ENCODE measurements at places on chromosomes 1 and 21. TPM values are rescaled to one million over a fixed set of nuclear protein-coding genes. Genes with fewer than 3 reads are reported as not detected.

Gene KIF17
- 1.5 TPM for total RNA-seq

Gene LCE3D
- not detected for total RNA-seq

Gene GBP3
- total RNA-seq: 6.6 TPM

Gene OR2L13
- total RNA-seq: not detected

Gene FAM163A
- 0.16 TPM for total RNA-seq

DNA sequence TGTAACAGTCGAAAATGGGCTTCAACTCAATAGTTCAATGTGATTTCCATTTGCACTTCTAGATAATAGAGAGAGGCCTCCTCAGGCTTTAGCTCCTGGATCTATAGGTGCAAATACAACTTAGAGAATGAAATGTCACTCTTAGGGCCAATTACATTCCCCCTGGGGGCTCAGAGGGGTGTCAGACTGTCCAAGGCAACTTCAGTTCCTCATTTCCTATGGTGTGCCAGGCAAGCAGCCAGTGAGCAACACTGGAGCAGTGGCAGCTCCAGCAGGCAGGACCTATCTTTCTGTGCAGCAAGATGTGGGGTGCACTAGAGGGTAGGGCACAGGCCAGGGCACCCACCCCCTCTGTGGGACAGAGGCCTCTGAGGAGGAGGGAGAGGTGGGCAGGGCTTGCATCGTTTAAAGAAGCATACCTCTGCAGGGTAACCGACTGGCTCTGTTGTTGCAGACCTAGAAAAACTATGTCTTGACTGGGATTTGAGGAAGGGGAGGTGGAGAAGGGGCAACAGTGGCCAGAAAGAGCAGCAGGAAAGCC lies 97.3 kb downstream of the SUSD4 start:
- no peak for DNase-seq

DNA sequence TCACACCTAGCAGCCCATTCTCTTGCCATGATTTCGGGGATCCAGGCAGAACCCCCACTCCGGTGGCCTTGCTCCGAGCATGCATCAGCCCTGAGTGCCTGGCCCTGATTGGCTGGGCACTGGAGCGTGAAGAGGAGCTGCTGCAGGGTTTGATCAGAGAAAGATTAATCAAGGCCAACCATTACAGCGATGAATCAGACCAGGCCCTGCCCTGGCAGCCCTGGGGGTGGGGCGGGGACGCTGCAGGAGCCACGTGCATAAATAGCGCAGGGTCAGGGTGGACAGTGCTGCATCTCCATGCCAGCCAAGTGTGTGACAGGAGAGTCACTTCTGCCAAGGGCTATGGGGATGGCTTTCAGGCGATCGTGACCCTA lies 3.4 kb upstream of the FAM131C start:
- DNase-seq: no peak

GRCh38 chr1:156551066-156551643 lies 21.2 kb downstream of the IQGAP3 start:
- no peak for DNase-seq

DNA sequence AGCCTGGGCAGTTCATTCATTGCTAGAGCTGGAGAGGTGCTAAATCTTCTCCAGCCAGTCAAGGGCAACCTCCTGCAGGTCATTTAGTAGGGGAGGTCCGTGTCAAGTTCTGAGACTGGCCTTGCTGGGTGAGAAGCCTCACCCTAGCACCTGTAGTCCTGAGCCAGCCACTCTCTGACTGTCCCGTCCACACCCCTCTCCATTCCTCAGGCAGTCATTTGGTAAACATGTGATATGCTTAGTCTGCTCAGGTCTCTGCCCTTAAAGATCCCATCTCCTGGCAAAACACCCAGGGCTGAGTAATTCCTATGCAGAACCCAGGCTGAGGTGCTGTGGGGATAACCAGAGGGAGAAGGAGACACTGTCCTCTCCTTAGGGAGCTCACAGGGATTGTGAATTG lies 13.7 kb upstream of the IGFN1 start:
- peak; percentile 35 for DNase-seq

DNA sequence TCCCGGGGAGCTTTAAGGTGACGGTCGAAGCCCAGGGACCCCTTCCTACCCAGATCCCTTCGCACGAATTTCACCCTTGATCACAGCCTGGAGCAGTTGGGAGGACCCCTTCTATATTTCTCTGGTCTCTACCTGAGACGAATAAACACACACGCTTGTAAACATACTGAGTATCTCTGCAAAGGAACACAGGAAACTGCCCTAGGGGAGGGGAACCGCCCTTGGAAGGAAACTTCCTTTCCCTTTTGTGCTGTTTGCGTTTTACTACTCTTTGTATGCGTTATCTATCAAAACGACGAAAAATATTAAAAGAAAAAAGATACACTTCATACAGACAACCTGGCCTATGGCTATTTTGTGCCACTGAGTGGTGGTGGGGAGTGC lies 750 bp downstream of the NECAP2 start:
- DNase-seq: no peak

DNA sequence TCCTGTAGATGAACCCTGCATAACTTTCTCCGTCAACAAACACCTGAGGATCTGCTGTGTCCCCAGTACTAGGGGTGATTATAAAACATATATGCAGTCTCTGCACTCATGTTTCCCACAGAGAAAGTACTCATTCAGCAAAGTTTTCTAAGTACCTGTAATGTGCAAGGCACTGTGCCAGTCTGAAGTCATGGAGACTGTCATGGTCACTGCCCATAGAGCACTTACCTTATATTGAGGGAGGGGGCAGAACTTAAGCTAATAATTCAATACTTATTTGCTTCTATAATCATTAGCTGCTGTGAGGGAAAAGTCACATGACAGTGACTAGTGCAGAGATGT lies 41.2 kb downstream of the MAP3K21 start:
- DNase-seq: no peak

GRCh38 chr1:146051452-146051851 lies 29.9 kb upstream of the HJV start:
- no peak for DNase-seq

- no peak for DNase-seq
Observed at GRCh38 chr1:197984289-197984688, 67.1 kb downstream of the LHX9 start.

DNA sequence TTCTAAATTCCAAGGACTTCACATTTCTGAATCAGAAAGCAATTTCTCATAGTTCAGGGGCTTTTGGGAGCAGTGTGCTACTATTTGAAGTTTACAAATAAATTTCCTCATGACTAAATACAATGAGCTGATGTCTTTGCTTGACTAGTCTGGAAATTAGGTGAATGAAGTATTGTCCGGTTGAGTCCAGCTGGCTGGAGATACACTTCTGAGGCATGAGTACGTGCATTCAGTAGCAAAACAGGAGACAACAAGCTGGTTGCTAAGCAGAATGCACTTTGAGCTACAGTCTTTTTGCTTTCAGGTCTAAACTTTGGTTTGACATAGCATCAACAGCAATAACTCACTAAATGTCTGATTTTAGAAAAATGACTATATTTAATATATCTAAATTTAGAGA lies 27.1 kb downstream of the ZNHIT6 start:
- DNase-seq: no peak

DNA sequence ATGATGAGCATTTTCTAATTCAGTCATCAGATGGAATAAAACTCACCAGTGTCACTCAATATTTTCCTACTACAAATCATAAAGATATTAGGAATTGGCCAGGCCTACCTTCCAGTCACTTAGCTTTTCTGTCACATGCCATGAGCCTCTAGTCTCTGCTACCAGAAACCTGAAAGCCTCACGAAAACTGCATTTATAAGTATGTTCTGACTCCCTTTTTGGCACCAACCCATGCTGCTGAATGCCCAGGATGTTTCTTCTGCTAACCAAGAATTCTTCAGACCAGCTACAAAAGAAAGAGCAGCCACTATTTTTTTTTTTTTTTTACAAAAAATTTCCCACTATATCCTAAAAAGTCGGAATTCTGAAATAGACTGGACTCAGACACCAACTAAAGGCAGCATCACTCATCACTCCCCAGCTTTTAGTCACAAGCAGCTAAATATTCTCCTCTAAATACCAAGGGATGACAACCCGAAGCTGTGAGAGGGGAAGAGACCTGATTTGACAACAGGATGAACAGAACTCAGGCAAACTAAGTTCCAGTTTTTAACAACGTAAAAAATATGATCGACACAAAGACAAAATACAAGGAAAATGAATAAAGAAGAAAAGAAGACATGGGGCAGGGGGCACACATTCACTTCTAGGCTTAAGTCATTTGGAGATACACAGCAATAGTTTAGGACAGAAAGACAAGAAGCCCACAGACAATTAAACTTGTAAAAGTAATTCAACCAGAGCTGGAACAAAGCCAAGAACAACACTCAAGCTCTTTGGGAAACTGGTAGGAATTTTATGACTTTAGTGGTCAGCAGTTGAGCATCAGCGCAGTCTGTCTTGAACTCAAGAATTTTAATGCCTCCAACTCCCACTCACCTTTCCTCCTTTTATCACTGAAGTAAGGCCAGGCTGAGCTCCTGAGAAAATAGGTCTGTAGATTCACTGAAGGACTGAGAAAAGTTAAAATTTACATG lies 1.7 kb downstream of the DCAF8 start:
- DNase-seq: no peak
